ENCODE measurements at places on chromosomes 5 and 9. TPM values are rescaled to one million over a fixed set of nuclear protein-coding genes. Genes with fewer than 3 reads are reported as not detected.

Gene SLC36A3
- not detected for total RNA-seq

Gene GPR150
- 0.33 TPM for total RNA-seq

Gene ADAMTS6
- 48.3 TPM for total RNA-seq

Gene OTP
- not detected for total RNA-seq

Gene ZNF189
- 21.8 TPM for total RNA-seq

Gene SH3GL2
- total RNA-seq: under 0.01 TPM

Gene SOX30
- under 0.01 TPM for total RNA-seq

Gene IFNB1
- 0.17 TPM for total RNA-seq

Gene SIT1
- total RNA-seq: not detected

Gene EPB41L4B
- total RNA-seq: 1.5 TPM

DNA sequence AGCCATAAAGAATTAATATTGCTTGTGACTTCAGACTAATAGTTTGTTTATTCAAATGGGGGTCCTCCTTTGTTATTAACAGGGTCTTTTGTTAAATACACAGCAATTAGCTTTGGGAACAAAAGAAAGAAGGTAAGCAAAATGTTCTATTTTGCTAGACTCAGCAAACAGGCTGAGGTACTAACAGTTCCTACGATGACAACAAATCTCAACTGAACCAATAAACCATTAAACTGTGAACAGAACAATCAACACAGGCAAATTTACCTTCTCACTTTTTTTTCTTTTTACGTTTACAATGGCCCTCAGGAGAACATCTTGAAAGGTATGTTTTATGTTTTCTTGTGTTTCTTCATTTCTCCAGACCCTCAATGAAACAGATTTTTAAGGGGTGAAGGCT, 207.2 kb downstream of the NFIB start:
- no peak overlapping the region for H3K4me3 ChIP-seq
- no peak for DNase-seq
- H3K27me3 ChIP-seq: no peaks in the 10 kb centered on the region
- peaks cover 2% of the 10 kb centered on the region for H3K4me1 ChIP-seq
- H3K36me3 ChIP-seq: no peaks in the 10 kb centered on the region

DNA sequence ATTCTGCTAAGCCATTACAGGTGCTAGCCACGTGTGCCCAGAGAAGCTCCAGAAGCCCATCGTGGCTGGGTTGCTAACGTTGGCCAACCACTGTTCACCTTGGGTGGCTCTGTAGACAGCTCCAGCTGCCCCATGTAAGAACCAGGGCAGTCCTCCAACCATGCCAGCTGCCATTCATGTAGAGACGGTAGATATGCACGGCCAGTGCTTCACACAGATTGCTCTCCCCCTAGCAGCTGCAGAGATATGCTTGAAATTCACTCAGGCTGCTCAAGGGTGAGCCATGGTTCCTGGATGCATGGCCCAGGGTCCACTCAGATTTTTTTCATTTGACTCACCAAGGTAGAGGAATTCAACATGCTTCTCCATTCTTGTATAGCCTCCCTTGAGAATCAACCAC, 31.0 kb downstream of the GADD45G start:
- no peak overlapping the region for H3K4me3 ChIP-seq
- H3K4me1 ChIP-seq: no peaks in the 10 kb centered on the region
- no peak overlapping the region for H3K27ac ChIP-seq
- DNase-seq: peak; percentile 81

DNA sequence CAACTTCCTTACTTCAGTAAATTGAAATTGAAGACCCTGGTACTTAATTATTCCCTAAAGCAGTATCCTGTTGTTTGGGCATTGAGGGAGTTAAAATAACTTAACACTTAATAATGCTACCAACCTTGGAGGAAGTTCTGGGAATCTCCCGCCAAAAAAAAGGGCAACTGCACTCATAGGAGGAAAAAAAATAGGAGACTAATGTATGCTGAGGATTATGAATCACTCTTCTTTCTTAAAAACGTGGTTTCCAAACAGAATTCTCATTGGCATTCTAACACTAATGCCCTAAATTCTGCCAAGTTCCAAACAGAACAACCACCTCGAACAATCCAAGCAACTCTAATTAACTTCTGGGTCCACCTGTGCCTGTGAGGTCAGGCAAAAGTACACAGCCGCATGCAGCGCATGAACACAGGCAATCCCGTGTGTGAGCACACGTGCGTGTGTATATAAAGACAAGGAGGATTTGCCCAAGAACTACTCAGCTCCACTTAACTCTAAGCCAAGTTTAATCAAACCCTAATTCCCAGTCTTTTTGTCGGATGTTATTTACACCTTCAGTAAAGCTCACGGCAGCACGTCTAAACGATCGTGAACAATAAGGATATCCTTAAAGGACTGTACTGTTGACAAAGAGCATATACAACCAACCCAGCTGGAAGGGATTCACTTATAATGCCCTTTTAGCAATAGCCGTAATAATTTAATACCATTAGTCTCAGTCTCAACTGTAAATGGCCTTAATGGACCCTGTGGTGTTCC, 78.4 kb downstream of the EBF1 start:
- peak overlapping the region; percentile 69 for H3K27ac ChIP-seq
- H3K27me3 ChIP-seq: no peaks in the 10 kb centered on the region
- H3K36me3 ChIP-seq: no peaks in the 10 kb centered on the region
- peak overlapping the region; percentile 14 for H3K4me3 ChIP-seq

- H3K36me3 ChIP-seq: no peaks in the 10 kb centered on the region
- H3K27ac ChIP-seq: no peak overlapping the region
- no peaks in the 10 kb centered on the region for H3K4me1 ChIP-seq
- DNase-seq: no peak
- H3K4me3 ChIP-seq: no peak overlapping the region
Observed at GRCh38 chr5:168818558-168818957, 239.4 kb upstream of the PANK3 start.

DNA sequence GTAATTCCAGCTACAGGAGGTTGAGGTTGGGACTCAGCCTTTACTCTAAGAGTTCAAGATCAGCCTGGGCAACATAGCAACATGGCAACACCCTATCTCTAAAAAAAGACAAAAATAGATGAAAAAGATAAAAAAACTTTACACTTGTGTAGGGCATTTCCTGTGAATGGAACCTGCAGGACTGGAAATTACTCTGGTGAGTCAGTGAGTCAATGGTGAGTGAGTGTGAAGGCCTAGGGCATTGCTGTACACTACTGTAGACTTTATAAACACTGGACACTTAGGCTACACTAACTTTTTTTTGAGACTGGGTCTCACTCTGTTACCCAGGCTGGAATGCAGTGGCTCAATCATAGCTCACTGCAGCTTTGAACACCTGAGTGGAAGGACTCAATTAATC, 19.5 kb upstream of the ARSI start:
- no peaks in the 10 kb centered on the region for H3K36me3 ChIP-seq
- no peak overlapping the region for H3K4me3 ChIP-seq
- no peaks in the 10 kb centered on the region for H3K27me3 ChIP-seq
- H3K4me1 ChIP-seq: peaks cover 24% of the 10 kb centered on the region
- peak; percentile 82 for DNase-seq

DNA sequence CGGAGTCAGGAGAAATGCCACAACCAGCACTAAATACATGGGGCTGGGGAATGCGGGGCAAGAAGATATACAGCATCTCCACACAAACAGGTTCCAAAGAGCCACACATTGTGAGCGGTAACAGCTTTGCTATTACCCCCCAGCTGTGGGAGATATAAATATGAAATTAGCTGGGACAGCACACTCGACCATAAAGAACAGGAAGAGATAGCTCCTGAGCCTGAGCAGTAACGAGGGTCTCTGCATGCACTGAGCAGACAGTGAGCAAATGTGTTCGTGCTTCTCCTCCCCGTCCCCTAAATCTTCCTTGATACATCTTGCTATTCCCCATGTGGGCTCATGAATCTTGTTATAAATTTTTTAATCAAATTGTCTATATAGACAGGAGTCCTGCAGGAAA, 53.1 kb downstream of the ADAMTS2 start:
- DNase-seq: no peak
- H3K36me3 ChIP-seq: no peaks in the 10 kb centered on the region
- no peak overlapping the region for H3K27ac ChIP-seq
- no peaks in the 10 kb centered on the region for H3K4me1 ChIP-seq

GRCh38 chr5:60243713-60244112, 350.2 kb upstream of the PDE4D start:
- no peak for DNase-seq
- no peaks in the 10 kb centered on the region for H3K4me1 ChIP-seq

DNA sequence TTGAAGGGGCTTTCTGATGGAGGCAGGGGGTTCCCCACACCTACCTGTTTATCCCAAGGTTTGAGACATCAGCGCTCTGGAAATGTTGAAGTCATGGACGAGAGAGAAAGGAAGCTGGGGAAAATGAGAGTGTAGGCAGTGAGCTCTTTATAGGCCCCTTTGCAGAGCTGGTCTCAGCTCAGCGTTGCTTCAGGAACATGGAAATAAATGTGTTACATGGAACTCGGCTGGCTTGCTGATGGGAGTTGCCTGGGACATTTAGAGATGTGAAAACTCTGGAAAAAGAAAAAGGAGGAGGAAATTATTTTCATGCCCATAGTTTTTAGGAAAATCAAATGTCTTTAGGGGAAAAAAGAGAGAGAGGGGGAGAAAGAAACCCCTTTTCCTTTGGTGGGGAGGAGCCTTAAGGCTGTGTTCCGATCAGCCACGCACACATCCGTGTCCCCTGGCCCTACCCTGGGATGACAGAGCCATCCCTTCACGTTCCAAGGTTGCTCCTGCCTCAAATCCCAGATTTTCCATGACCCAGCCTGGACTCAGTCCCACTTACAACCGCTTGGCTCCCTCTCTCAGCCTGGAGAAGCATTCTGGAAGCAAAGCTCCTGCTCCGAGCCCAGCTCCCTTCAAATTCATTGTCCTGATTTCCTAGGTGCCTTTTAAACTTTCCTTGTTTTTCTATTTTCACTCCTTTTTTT, 78.3 kb downstream of the COL27A1 start:
- no peaks in the 10 kb centered on the region for H3K4me1 ChIP-seq
- no peak overlapping the region for H3K4me3 ChIP-seq
- no peaks in the 10 kb centered on the region for H3K36me3 ChIP-seq
- no peak overlapping the region for H3K27ac ChIP-seq

DNA sequence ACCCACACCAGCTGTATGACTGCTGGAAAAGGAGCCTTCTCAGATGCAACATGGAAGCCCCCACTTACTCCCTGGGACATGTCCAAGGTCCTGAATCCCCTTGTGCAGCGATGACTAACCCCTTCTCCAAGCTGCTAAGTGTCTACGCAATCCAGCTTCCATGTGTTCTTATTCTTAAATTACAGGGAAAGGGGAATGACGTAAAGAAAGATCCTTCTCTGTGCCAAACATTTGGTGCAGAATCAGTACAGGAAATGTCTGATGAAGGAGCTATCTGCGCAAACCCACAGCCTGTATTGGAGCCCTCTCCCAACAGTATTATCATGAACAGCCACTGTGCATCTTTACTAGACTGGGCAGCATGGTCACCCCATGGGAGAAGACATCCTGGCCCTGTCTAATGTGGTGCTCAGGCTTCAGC, 183.2 kb downstream of the FRMD3 start:
- H3K27me3 ChIP-seq: no peaks in the 10 kb centered on the region
- peak; percentile 15 for DNase-seq
- no peaks in the 10 kb centered on the region for H3K36me3 ChIP-seq
- H3K27ac ChIP-seq: no peak overlapping the region
- no peak overlapping the region for H3K4me3 ChIP-seq

GRCh38 chr9:1673300-1673699, 341.8 kb upstream of the SMARCA2 start:
- H3K4me3 ChIP-seq: no peak overlapping the region
- H3K27ac ChIP-seq: no peak overlapping the region
- H3K27me3 ChIP-seq: no peaks in the 10 kb centered on the region
- H3K36me3 ChIP-seq: no peaks in the 10 kb centered on the region

GRCh38 chr5:96660971-96661854, 963 bp upstream of the CAST start:
- peak; percentile 68 for DNase-seq
- no peaks in the 10 kb centered on the region for H3K36me3 ChIP-seq
- peak overlapping the region; percentile 97 for H3K27ac ChIP-seq
- peaks cover 15% of the 10 kb centered on the region for H3K4me1 ChIP-seq

DNA sequence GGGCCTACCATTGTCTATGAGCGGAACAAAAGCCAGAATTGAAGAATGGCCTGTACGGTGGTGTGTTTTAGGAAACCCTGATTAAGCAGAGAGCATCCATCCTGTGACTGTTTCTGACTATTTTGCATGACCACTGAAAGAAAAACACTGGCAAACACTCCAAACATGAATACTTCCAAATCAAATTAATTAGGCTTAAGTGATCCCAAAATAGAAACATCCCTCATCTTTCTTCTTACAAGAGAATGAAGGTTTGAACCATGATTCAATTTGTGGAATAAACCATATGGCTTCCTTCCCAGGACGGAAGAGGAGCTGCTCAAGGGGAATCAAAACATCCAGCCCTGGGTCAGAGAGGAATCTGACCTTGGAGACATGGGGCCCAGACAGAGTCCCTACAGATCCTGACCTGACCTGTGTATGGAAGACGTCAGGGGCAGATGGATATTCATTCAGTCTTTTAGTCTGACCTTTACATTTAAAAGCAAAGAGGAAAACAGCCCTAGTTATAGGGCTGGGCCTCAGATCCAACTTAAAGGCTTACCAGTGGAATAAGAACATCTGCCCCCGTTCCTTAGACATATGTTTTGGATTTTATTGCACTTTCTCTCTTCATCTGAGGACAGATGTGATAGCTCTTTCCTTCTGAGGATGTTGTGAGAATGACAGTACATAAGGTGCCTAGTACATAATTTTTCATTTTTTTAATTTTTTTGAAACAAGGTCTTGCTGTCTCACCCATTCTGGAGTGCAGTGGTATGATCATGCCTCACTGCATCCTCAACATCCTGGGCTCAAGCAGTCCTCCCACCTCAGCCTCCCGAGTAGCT, 17.6 kb upstream of the RECK start:
- H3K4me3 ChIP-seq: no peak overlapping the region
- H3K4me1 ChIP-seq: peaks cover 2% of the 10 kb centered on the region
- H3K27me3 ChIP-seq: no peaks in the 10 kb centered on the region
- H3K27ac ChIP-seq: no peak overlapping the region

- H3K27ac ChIP-seq: no peak overlapping the region
- no peaks in the 10 kb centered on the region for H3K27me3 ChIP-seq
- no peaks in the 10 kb centered on the region for H3K4me1 ChIP-seq
- no peak for DNase-seq
- H3K4me3 ChIP-seq: no peak overlapping the region
Observed at GRCh38 chr9:30060976-30061375, 2323.5 kb upstream of the ACO1 start.

GRCh38 chr5:45696206-45696836, at the start of gene HCN1:
Gene HCN1 (minus strand): TSS chr5:45696380.
- H3K27ac ChIP-seq: no peak within 1 kb of the TSS
- H3K4me3 ChIP-seq: no peak within 1 kb of the TSS
- peak; percentile 68 for DNase-seq
- H3K36me3 ChIP-seq: no peaks in the 10 kb centered on the region

- no peaks in the 10 kb centered on the region for H3K36me3 ChIP-seq
- DNase-seq: no peak
- H3K4me3 ChIP-seq: no peak overlapping the region
- H3K27me3 ChIP-seq: no peaks in the 10 kb centered on the region
Observed at GRCh38 chr9:76390656-76391055, 3.6 kb downstream of the RFK start.

DNA sequence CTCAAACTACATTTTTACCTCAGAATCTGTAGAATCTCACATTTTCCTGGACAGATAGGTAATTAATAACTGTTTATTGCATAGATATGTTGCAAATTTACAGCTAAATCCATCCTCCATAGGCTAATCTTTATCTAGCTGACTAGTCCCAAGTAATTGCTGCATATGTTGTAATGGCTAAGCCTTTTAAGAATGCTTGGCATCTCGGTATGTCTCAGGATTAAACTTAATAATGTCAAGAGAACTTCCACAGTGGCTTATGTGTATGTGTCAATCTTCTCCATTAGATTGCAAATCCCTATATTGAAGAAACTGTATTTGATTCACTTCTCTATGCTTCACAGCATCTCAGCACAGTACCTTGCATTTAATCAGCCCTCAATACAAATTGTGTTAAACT, 131.9 kb downstream of the PRDM9 start:
- H3K36me3 ChIP-seq: no peaks in the 10 kb centered on the region
- DNase-seq: no peak
- H3K4me1 ChIP-seq: no peaks in the 10 kb centered on the region
- H3K27me3 ChIP-seq: no peaks in the 10 kb centered on the region
- no peak overlapping the region for H3K27ac ChIP-seq
